ENCODE measurements at places on chromosomes 5 and 9.

- no peak for DNase-seq
Measured at GRCh38 chr9:2234371-2234893, 219.3 kb downstream of the SMARCA2 start.

GRCh38 chr5:44663991-44664710 lies 144.6 kb upstream of the MRPS30 start:
- no peak for DNase-seq

DNA sequence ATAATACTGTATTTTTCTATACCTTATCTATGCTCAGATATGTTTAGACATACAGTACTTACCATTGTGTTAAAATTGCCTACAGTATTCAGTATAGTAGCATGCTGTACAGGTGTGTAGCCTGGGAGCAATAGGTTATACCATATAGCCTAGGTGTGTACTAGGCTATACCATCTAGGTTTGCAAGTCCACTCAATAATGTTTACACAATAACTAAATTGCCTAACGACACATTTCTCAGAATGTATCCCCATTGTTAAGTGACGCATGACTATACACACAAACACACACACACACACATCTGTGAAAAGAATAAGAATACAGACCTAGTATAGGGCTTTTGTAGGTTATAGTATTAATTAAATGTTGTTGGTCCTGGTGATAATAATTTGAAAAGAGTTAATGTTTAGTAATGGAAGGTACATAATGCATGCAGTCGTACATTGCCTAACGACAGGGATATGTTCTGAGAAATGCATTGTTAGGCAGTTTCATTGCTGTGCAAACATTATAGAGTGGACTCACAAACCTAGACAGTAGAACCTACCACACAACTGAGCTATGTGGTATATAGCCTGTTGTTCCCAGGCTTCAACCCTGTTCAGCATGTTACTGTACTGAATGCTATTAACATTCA lies 13.6 kb downstream of the TDRD7 start:
- DNase-seq, result no peak

DNA sequence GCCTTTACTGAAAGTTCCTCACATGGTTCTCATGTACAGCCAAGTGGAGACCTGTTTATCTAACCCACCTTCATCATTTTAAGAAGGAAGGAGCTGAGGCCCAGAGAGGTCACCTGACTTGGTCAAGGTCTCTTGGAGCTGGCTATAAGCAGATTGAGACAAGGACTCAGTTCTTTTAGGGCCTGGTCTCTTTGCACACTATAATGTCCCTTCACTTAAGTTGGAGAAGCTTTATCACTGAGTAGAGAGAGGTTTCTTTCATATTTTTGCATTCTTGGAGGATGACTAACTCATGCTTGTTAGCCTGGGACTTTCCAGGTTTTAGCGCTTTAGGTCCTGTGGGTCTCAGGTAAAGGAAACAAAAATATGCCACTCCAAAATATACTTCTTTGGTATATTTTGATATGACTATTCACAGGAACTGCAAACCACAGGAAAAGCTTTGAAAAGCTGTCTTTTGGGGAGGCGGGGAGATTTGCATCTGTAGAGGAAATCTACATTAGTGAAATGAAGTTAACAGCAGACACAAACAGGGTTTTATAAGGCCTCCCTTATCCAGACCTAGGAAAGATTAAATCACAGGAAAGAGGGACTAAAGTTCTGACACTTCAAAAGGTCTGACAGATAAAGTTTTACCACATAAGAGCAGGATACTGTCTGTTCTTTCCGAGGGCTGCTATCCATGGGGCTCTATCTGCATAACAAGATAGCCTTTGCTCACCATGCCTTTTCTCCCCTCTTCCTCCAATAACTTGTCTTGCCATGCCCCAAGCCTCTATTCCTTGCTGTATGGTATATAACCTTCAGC lies 95.8 kb upstream of the ANKRD55 start:
- DNase-seq, result peak; percentile 59

DNA sequence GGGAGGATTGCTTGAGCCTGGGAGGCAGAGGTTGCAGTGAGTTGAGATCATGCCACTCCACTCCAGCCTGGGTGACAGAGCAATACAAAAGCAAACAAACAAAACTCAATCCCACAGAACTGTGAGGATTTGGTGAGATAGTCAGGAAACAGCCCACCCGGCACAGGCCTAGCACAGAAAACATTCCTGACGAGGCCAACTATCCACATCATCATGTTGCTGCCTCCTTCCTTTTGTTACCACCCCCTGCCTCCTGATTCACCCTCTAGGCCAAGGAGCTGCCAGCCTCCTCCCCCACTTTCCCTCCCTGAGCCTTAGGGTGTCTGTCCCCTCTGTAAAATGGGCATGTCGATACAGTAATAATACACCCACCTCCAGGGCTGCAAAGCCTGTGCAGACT lies 39.0 kb downstream of the STK10 start:
- no peak for DNase-seq

All from activated CD8-positive, alpha-beta memory T cell treated with anti-CD3 and anti-CD28 coated beads, Interleukin-2, amount 50 U/mL, for 48 hours (primary cell).